Ovary (tissue), 10 donors: ENCODE measurements at places on chromosomes 13 and 19.

GRCh38 chr19:20611866-20612265 is 46.3 kb upstream of the ZNF737 start:
- peak; percentile 53 for DNase-seq

DNA sequence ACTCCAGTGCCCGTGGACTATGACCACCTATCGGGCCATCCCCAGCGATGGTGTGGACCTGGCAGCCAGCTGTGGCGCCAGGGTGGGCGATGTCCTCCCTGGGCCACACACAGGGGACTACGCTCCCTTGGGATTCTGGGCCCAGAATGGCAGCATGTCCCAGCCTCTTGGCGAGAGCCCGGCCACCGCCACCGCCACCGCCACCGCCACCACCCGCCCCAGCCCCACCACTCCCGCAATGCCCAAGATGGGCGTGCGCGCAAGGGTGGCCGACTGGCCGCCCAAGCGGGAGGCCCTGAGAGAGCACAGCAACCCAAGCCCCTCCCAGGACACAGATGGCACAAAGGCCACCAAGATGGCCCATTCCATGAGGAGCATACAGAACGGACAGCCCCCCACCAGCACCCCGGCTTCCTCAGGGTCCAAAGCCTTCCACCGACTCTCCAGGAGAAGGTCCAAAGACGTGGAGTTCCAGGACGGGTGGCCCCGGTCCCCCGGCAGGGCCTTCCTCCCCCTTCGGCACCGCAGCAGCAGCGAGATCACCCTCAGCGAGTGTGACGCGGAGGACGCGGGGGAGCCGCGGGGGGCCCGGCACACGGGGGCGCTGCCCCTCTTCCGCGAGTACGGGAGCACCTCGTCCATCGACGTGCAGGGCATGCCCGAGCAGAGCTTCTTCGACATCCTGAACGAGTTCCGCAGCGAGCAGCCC is 142.3 kb downstream of the DPF1 start:
- DNase-seq: no peak

DNA sequence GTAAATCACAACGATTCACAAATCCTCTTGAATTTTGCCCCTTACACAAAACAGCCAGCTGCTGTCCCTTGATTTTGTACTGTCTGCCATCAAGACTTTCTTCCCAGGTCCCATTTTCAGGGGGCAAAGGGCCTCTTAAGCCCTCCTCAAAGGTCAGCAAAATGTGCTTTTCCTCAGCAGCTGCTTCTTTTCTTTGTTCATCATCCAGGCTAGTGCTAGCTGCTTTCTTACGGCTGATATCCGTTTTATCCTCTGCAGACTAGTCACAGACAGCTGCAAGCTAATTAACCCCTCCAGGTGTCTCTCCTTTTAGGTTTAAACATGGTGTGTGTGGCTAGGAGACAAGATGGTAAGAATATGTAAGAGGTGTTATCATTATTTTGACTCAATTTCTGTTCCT is 90.9 kb downstream of the NALCN start:
- no peak for DNase-seq

DNA sequence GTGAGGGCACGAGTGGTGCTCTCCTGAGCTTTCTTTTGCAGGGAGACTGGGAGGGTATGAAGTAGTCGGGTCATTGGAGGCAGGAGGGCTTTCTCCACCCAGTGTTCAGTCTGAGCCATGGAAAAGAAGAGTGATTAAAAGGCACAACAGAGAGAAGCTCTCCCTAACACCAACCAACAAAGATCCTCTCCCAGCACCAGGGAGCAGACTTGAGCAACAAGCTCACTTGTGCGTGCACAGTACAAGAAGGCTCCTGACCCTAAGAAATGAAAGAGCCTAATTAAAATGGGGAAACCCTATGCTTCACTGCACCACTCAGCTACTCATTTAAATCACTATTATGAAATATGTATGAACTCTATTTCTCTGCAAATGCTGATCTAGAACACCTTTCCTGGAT is 276.3 kb upstream of the SOX21 start:
- DNase-seq: no peak

DNA sequence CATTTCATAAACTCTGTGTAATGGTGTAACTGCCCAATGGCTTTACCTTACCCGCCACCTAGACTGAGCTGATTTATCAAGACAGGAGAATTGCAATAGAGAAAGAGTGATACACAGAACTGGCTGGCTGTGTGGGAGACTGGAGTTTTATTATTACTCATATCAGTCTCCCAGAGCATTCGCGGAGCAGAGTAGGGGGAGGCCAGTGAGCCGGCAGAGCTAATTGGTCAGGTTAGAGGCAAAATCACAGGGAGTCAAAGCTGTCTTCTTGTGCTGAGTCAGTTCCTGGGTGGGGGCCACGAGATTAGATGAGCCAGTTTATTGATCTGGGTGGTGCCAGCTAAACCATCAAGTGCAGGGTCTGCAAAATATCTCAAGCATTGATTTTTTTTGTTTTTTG is 23.4 kb upstream of the SLITRK1 start:
- DNase-seq: no peak

- no peak for DNase-seq
Observed at GRCh38 chr13:47033216-47033615, 136.4 kb upstream of the HTR2A start.
